Neural crest cell (in vitro differentiated cells): ENCODE measurements at places on chromosomes 3 and 15.

- DNase-seq: no peak
These were observed at the start of gene CD200R1 for GRCh38 chr3:112974894-112975293. TSS of gene CD200R1 (minus strand) at chr3:112975103. CDS start at chr3:112974857, 246 bp downstream.

DNA sequence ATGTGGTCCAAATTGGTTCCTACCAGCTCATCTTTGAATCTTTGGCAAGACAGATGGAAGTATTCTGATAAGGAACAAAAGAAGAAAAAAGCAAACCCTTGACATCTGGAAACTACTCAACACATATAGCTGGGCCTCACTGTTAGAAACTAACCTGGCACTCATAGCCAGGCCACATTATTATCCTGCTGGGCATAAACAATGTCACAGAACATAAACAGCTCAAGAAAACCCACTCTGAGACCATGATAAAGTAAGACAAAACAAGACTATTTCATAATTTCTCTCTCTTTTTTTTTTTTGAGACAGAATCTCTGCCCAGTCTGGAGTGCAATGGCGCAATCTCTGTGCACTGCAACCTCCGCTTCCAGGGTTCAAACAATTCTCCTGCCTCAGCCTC, 1093.2 kb downstream of the FHIT start:
- DNase-seq: no peak

DNA sequence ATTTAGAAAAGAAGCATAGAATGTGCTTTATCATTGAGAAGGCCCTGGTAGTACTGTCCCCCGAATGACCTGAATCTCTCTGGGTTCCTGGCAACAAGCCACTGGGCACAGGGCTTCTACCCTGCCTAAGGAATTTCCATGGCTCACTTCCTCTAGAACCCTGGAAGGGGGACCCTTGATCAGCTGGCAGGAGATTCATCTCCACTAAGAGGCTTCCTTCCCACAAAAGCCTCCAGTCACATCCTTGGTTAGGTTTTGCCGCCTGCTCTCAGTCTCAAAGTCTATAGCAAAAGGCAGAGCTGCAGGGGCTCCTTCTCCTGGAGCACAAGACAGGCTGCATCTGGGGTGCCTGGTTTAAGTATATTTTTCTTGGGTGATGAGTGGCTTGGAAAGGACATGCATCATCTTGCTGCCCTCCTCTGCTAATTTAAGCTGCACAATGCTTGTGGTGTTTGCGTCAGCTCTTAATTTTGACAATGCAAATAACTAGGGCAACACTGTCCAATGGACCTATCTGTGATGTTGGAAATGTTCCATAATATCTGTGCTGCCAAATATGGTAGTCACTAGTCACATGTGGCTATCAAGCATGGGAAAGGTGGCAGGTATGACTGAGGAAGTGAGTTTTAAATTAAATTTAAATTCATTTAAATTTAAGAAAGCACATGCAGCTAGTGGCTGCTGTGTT, 33.4 kb upstream of the RARRES1 start:
- no peak for DNase-seq

- no peak for DNase-seq
These were observed 728.1 kb downstream of the OTOL1 start for GRCh38 chr3:162224746-162225145.

DNA sequence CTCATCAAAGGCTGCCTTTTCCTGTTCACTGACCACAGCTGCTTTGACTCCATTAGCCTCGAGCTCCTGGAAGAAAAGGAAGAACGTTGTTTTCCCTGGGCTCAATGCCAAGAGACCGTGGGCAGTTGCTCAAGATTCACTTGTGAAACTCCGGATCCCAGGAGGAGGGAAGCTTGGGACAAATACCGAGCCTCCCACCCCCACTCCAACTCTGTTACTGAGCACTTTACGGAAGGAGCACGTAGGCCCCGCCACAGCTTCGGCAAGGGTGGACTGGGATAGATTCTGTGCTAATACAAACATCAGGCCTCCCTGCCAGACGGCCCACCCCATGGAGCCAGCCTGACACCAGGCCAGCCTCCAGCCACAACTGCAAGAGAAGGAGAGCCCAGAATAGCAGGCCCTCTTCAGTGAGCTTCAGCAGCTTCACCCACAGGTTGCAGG, 10.8 kb upstream of the FANCD2 start:
- DNase-seq: no peak

DNA sequence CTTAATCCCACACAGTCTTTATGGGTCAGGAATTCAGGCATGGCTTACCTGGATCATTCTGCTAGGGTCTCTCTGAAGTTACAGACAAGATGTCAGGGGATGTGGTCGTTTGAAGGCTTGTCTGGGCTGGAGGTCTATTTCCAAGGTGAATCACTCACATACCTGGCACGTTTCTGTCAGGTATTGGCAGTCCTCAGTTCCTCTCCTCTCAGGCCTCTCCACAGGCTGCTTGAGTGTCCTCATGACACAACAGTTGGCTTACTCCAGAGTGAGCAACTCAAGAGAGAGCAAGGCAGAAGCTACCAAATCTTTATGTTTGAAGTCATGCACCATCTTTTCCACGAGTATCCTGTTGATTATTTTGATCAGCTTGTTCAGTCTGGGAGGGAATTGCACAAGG, 43.9 kb upstream of the PARP14 start:
- no peak for DNase-seq

- DNase-seq: no peak
These were observed 119.7 kb downstream of the MCTP2 start for GRCh38 chr15:94351031-94351535.

DNA sequence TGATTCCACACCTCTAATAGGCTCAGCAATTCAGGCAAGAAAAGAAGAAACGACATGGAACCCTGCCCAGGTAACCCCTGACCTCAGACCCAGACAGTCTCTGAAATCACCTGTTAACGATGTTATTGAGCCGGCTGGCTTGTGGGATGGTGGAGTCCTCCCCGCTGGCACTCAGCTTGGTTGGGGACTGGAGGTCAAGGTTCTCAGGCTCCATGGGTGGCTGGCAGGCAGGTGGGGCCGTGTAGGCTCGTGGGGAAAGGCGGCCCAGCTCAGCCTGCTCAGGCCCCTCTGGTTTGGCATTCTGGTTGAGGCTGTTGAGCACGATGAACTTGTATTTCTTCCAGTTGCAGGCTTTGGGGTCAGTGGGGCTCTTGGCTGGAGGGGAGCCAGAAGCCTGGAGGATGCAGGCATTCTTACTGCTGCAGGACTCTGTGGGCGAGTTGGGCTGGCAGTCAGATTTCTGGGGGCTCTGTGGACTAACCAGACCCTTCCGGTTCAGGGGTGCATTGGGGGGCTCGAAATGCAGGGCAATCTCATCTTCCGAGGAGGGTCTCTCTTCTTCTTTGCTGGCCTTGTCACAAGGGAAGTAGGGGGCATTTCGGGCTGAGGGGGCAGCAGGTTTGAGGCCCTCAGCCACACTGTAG, 16.2 kb downstream of the BCL6 start:
- no peak for DNase-seq

- DNase-seq: no peak
These were observed 7.7 kb upstream of the CDCP1 start for GRCh38 chr3:45153658-45154437.
